LoVo (cell line): ENCODE measurements at places on chromosomes 3 and 15.

DNA sequence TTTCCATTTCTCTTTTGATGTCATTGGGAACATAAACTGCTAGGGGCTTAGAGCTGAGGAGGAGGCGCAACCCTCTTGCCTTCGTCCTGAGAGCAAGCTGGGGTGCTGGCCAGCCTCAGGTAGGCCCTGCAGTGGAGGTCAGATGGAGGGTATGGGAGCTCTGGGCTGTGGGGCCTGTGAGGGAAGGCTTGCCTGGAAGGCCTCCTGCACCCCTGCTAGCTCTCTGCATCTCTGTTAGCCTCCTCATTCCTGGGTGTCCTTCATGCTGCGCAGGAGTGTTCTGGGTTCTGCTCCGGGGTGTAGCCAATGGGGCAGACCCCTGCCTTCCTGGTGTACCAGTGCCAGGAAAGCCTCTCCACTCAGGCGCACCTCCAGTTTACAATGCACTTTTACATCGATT lies 11.8 kb downstream of the GP5 start:
- no peak for DNase-seq

- DNase-seq = no peak
Observed at GRCh38 chr3:150253622-150254021, 154.5 kb upstream of the TSC22D2 start.

DNA sequence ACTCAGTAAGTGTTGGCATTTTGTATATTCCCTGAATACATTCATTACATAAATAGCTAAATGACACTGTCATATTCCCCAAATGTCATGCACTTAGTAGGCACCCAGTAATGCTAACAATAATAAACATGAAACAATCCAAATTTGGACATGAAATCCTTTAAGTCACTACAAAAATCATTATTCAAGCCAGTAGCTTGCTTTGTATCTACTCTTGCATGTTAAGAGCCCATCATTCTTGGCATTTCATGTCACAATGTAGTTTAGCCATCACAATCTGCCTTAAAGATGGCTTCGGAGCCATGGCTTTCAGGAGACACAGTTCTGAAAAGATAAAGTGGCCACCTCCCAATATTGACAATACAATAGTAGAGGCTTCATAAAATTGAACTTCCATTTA lies 32.9 kb upstream of the TM4SF4 start:
- DNase-seq = no peak

GRCh38 chr3:65550137-65550536 lies 488.6 kb downstream of the MAGI1 start:
- DNase-seq = no peak

GRCh38 chr15:60761505-60761845 lies 282.5 kb upstream of the ICE2 start:
- DNase-seq = no peak

DNA sequence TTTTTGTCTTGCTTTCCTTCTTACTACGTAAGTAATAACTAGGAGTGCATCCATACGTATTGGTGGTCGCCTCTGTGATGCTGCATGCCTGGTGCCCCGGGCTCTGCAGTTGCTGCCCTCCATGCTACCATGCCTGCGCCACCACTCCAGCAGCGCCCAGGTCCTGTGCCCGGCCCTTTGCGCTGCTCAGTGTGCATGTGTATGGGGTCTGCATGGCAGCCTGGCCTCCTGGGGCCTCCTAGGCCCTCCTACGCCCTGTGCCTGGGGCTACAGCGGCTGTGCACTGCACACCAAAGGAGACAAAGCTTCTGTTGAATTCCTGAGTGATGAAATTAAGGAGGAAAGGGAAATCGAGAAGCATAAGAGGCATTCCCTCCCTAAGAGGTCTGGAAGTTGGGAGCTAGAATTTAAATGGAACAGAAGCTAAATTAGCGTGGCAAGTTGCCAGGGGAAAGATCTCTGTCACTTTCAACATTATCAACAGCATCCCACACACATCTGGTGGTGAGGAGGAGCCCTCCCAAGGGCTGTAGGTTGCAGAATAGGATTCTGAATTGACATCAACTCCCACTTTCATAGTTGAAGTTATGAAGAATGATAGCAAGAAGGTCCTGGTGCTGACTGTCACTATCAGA lies 275.0 kb upstream of the CHRM5 start:
- DNase-seq = no peak

GRCh38 chr3:74750901-74751300 lies 136.4 kb upstream of the CNTN3 start:
- DNase-seq = no peak

DNA sequence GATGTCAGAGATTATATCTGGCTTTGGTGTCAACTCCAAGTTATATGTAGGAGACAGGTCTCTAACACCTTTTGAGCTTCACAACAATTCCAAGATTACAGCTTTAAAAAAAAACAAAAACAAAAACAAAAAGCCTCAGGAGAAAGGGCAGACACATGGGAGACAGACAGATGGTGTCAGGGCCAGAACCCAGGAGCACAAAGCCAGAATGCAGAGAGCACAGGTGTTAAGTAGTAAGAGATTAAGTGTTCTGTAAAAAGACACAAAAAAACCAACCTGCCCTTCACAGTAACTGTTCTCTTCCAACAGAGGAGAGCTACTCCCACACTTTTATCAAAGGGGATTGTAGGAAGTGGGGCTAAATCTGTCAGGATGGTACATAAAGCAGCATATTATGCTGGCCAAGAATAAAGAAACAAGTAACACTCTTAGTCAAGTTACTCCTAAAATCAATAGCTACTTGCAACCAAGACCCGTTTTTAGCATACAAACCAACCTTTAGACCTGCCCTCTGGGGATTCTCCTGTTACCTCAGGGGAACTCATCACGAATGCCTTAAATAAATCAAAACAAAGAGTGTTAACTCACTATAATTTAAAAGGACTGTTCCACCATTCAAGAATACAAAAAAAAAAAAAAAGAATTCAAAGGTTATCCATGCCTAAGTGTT lies 5.9 kb downstream of the CPEB1 start:
- no peak for DNase-seq

DNA sequence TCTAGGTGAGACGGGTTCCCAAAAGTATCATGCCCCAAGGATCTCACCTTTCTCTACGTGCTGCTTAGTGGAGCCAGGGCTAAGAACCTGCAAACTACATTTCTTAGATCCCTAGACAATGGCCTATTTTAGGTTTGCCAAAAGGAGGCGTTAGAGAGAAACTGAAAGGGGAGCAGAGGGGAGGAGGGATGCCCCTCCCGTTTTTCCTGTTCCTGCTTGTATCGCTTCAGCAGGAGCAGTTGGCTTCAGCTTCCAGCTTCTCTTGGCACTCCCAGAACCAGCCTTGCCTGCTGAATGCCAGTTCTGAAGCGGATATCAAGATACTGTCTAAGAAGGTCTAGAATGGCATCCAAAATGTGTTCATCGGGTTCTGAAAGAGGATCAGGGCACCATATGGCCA lies 58.4 kb upstream of the ABHD17C start:
- DNase-seq = no peak

DNA sequence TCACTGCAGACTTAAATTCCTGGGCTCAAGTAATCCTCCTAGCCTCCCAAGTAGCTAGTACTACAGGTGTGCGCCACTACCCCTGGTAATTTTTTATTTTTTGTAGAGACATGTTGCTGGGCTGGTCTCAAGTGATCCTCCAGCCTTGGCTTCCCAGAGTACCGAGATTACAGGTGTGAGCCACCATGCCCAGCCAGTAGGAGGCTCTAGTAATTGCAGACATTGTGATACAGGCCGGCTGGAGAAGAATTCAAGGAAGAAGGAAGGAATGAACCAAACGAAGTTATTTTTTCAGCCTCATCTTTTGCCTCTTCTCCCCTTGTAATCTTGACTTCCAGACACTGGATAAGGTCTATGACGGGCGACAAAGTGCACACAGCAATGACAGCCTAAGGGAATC lies 3.2 kb upstream of the PPP4R2 start:
- no peak for DNase-seq

DNA sequence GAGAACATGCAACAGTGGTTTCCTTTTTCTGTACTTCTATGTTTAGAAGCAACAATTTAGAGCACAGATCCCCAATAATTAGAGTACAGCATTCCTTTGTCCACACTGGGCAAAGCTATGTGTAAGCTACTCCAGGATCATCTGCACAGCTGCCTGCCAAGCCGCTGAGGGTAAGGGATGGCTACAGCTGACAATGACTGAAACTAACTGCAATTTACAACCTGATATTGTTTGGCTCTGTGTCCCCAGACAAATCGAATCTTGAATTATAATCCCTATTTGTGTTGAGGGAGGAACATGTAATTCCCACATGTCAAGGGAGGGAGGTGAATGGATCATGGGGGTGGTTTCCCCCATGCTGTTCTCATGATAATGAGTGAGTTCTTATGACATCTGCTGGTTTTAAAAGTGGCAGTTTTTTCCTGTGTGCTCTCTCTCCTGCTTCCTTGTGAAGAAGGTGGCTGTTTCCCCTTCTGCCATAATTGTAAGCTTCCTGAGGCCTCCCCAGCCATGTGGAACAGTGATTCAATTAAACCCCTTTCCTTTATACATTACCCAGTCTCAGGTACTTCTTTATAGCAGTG lies 54.8 kb upstream of the TNFSF10 start:
- no peak for DNase-seq

GRCh38 chr3:130755666-130756065 lies 9.0 kb upstream of the PIK3R4 start:
- no peak for DNase-seq

DNA sequence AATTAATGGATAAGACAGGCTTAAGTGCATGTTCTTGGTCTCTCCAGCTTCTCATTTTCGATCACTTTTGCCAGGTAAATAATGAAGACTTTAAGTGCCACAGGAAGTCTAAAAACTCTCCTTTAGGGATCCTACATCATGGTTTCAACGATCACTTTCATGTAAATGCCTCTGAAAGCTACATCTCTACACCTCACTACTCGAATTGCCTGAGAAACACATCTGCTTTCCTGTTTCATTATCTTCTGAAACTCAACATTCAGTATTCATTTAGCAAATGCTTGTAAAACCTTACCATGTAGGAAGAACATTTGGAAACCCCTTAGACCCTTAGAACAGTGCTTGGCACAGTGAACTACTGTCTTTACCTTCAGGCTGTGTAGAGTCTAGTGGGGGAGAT lies 16.2 kb downstream of the THAP10 start:
- DNase-seq = no peak

DNA sequence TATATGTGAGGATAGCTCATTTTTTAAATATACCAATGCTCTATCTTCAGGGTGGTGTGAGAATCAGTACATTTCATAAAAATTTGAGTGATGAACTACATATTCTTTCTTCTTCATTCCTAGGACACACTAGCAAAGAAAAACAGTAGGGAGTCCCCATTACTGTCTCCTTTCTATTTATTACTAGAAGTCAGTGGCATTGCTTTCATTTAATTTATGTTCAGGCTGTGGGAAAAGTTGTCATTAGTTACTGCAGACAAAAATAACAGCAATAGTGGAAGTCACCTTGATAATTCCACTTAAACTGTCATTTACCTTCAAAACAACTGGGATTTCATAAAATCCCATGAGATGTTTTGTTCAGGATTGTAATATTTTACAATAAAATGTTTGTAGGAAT lies 446.4 kb downstream of the GBE1 start:
- DNase-seq = no peak

DNA sequence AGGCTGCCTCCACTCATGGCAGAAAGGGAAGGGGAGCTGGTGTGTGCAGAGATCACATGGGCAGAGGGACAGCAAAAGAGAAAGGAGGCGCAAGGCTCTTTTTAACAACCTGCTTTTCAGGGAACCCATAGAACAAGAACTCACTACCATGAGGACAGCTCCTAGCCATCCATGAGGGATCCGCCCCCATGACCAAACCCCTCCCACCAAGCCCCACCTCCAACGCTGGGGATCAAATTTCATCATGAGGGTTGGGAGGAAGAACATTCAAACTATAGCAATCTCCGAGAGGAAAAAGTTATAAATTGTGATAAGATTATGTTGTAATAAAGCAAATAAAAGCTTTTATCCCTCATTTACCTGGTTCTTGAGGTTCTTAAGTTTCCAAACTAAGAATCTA lies 84.7 kb upstream of the LMCD1 start:
- peak; percentile 14 for DNase-seq

DNA sequence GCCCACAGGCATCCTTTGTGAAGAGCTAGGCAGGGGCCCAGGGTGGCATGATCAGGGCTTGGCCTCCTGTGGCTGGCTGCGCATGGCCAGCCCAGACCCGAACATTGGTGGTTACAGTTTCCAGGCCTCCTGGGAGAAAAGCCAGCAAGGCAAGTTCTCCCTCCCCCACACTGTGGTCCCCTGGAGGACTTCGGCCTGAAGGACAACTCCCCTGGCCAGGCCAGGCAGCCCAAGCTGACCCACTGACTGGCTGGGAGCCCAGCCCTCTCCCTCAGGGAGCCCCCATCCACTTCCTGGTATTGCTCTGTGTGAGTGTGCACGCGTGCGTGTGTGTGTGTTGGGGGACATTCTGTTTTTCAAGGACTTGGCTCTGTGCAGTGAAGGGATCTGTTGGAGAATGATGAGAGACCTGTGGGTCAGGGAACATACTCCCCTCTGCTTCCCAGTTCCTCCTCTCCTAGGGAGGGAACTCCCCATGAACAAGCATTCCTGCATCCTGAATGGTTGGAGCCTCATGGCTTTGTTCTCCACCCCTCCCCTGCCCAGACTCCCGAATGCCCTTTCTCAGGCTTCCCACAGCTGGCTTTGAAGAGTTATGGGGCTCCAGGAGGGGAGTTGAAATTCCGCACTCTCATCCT lies 29.5 kb downstream of the CORO2B start:
- DNase-seq = no peak

GRCh38 chr3:58074116-58074715 lies 66.0 kb downstream of the FLNB start:
- no peak for DNase-seq

DNA sequence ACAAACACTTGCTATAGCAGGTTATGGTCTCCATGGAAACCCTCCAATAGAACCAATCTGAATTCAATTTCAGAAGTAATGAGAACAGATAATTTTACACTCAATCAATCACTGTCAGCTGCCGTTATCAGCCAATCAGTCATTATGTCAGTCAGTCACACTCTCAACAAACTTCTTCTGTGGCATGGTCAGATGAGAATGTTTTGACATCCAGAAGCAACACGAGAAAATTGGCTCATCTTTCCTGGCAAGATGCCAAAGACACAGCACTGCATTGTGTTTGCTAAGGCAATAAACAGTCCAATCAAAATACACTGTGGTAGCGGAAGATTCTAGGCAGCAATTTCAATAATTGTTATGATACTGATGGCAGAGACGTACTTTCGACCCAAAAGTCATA lies 190.7 kb downstream of the RORA start:
- DNase-seq = no peak

GRCh38 chr3:169825316-169825715 lies 12.6 kb upstream of the LRRC34 start:
- no peak for DNase-seq

DNA sequence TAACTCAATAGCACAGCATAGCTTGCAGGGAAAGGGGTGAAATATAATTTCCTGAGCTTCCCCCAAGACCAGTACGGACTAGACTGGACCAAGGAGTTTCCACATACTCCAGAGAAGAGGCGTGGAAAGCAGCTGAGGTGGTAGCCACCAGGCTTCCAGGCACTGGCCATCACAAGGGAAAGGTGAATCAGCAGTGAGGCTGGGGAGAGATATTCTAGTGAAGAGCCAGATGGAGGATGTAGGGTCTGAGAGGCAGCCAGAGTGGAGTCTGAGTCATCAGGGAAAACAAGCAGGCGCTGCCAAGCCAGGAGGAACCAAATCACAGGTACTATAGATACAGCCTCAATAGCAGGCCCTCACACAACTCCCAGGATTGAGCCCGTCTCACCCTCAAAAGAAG lies 9.6 kb upstream of the RASA2 start:
- DNase-seq = peak; percentile 16

- no peak for DNase-seq
Observed at GRCh38 chr3:106482451-106482850, 613.6 kb upstream of the CBLB start.
